ENCODE measurements at places on chromosomes 16 and 17. TPM values are rescaled to one million over a fixed set of nuclear protein-coding genes. Genes with fewer than 3 reads are reported as not detected.

AARSD1 gene
- polyA plus RNA-seq: 47.4 TPM

SLC16A6 gene
- polyA plus RNA-seq: 0.18 TPM

TEX14 gene
- 0.03 TPM for polyA plus RNA-seq

PITPNM3 gene
- polyA plus RNA-seq: 1.1 TPM

SERPINF2 gene
- 4.5 TPM for polyA plus RNA-seq

RUNDC1 gene
- polyA plus RNA-seq: 7.3 TPM

HS3ST3B1 gene
- polyA plus RNA-seq: 1.4 TPM

TP53TG3C gene
- not detected for polyA plus RNA-seq

ACSM3 gene
- 5.9 TPM for polyA plus RNA-seq

ANKRD40CL gene
- polyA plus RNA-seq: 237 TPM

STAT3 gene
- 132 TPM for polyA plus RNA-seq

CDYL2 gene
- 2.9 TPM for polyA plus RNA-seq

ADAMTS18 gene
- polyA plus RNA-seq: 2.2 TPM

ASPA gene
- polyA plus RNA-seq: 8.1 TPM

LGALS9 gene
- polyA plus RNA-seq: 62.2 TPM

KRT23 gene
- 0.66 TPM for polyA plus RNA-seq

HSPB9 gene
- polyA plus RNA-seq: not detected

ERCC4 gene
- polyA plus RNA-seq: 4.9 TPM

RGS9 gene
- 4.7 TPM for polyA plus RNA-seq

FMNL1 gene
- 15.4 TPM for polyA plus RNA-seq

CRYBA1 gene
- not detected for polyA plus RNA-seq

CENPX gene
- 126 TPM for polyA plus RNA-seq

RNF222 gene
- not detected for polyA plus RNA-seq

CHST4 gene
- not detected for polyA plus RNA-seq

SLFN12L gene
- polyA plus RNA-seq: 0.83 TPM
